H9 (cell line): ENCODE measurements at places on chromosomes 3 and 15.

DNA sequence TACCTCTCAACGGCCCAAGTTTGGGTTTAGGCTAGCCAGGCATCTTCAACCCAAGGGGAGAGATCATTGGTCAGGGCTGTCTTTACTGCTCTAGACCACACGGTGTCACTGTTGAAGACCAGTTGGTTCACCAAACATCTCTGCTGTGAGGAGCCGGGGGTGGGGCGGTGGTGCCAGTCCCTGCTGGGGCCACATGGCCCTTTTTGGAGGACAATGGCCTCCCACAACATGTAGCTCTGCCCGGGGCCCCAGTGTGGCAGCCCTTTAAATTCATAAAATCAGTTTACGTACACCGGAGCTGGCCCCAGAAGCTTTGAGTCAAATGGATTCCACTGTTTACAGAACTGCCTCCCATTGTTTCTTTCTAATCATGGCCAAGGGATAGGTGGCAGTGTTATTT lies 19.1 kb upstream of the TM4SF18 start:
- DNase-seq: peak; percentile 88

- peak; percentile 33 for DNase-seq
Measured at GRCh38 chr3:57227930-57228751, 612 bp downstream of the APPL1 start.

- DNase-seq: no peak
Measured at GRCh38 chr3:183698756-183699155, 1.2 kb downstream of the YEATS2 start.

GRCh38 chr3:13628432-13628831 lies 79.5 kb downstream of the FBLN2 start:
- DNase-seq: no peak

DNA sequence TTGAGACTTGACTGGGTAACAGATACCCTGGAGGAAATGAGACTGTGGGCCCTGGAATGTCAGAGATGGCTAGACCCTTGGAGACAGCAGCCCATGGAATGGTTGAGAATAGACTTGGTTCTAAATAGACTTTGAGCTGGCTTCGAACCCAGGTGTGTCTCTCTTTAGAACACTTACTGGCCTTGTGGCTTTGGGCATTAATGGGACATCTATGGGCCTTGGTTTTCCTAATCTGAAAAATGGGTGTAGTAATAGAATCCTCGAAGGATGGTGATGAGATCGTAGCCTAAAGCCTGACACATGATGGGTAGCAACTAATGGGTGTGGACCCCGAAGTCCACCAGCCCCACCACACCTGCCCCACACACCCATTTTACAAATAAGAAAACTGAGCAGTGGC lies 119.2 kb downstream of the TMEM266 start:
- no peak for DNase-seq

- DNase-seq: no peak
Measured at GRCh38 chr3:66021731-66022131, 17.0 kb downstream of the MAGI1 start.

DNA sequence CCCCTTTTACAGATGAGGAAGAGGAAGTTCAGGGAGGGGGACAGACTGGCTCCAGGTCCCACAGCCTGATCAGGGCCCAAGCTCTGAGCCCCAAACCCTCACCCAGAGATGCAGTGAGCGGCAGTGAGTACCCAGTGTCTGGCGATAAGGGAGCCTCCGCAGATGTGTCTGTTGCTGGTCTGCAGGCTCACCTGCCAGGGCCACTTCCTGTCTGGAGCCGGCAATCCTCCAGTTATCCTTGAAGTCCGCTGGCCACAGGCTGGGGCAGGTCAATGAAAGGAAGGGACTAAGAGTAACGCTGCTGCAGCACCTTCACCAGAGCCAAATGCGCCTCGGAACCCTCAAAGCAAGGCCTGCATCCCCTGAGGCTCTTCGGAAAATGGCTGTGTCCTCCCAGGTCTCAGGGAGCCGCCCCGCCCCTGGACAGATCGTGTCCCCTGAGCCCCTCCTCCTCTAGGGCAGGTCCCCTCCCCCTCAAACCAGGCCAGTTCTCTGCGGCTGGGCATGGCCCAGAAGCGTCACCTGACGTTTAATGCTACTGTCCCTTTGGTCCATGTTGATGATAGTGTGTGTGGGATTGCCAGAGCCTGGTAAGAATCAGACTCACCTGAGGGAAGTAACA lies 51.5 kb downstream of the MYL3 start:
- DNase-seq: peak; percentile 91

- DNase-seq: no peak
Measured at GRCh38 chr15:94004697-94005096, 226.7 kb upstream of the MCTP2 start.

- DNase-seq: no peak
Measured at GRCh38 chr3:9216736-9217135, 32.7 kb downstream of the SRGAP3 start.

DNA sequence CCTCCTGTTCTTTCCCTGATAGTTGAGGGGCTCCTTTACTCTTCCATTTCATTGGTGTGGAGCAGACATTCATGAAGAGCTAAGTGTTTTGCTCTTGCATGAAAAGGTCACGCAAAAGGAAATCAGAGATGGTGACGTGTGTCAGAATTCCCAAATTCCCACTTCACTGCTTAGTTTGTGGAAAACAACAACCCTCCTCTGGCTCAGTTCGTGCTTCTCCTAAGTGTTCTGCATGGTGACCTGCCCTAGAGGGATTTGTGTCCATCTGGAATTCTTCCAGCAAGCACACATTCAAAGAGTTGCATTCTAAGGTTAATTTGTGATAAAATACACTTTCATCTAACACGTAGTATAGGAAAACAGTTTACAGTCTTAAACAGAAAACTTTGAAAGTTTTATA lies 95.6 kb downstream of the IMPG2 start:
- no peak for DNase-seq

DNA sequence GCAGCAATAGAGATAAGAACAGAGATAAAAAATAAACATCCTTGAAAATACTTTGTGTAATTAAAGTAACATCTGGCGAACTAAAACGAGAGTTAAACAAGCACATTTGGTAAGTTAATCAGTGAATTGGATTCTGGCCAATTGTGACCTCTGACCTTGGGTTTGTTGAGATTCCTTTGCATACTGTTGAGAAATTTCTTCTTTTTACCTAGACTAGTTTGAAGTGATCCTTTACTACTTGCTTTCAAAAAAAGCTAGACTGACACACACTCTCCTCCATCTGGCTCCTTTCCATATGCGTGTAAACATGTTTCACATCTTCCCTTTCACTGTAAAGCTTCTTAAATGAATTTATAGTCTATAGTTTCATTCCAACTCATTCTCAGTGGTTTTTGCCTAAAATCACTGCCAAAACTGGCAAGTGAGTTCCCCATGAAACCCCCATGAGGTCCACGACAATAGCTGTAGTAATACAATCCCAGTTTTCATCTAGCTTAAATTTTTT lies 17.3 kb upstream of the GBE1 start:
- DNase-seq: no peak

DNA sequence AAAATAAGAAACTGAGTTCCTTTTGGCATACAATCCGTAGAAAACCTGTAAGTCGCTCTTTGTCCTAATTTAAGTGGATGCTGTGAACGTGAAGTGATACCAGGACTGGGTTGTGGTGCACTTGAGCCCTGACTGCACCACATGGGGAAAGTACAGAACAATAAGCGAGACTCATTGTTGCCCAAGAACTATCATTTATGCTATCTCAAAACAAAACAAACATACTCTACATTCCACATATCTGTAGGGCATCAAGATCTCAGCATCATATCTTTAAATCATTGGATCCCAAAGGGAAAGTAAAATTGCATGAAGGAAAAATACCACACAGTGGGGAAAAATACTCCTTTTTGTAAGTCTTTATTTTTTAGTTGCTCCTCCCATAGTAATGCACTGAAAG lies 580.3 kb downstream of the MECOM start:
- DNase-seq: no peak

GRCh38 chr15:35306361-35306981 lies 221.4 kb upstream of the NANOGP8 start:
- no peak for DNase-seq

- no peak for DNase-seq
Measured at GRCh38 chr15:31435912-31436628, 109.4 kb downstream of the KLF13 start.

DNA sequence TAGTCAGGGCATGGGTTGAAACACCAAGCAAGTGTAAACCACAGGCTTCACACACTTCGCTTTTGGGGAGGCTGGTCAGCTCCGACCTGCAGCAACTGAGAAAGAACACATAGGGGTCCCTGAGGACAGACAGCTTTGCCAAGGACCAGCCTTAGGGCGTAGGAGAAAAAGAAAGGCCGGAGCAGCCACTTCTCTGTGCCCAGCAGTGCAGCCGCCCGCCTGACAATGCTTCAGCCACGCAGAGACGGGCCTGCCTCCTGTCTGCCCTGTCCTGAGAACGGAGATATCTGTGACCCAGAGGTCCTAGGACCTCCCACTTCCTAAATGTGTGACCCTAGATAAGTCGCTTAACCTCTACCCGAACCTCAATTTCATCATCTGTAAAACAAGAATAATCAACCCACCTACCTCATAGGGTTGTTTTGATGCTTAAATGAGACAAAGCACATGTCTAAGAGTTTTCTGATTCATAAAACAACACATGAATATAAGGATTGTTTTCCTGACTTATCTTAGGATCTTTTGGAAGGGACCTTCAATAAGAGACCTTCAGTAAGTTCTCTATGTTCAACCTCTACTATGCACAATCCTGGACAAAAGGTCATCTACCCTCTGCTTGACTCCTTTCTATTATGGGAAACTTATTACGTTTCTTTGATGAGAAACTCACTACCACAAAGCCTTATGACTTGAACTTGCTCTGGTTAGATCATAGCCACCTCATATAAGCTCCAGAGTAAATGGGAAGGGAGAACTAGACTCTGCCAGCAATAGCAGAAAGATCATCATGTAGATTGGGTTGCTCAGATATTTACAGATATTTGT lies 32.9 kb upstream of the RFTN1 start:
- no peak for DNase-seq

GRCh38 chr15:69459066-69459465 lies 6.4 kb downstream of the RPLP1 start:
- no peak for DNase-seq

DNA sequence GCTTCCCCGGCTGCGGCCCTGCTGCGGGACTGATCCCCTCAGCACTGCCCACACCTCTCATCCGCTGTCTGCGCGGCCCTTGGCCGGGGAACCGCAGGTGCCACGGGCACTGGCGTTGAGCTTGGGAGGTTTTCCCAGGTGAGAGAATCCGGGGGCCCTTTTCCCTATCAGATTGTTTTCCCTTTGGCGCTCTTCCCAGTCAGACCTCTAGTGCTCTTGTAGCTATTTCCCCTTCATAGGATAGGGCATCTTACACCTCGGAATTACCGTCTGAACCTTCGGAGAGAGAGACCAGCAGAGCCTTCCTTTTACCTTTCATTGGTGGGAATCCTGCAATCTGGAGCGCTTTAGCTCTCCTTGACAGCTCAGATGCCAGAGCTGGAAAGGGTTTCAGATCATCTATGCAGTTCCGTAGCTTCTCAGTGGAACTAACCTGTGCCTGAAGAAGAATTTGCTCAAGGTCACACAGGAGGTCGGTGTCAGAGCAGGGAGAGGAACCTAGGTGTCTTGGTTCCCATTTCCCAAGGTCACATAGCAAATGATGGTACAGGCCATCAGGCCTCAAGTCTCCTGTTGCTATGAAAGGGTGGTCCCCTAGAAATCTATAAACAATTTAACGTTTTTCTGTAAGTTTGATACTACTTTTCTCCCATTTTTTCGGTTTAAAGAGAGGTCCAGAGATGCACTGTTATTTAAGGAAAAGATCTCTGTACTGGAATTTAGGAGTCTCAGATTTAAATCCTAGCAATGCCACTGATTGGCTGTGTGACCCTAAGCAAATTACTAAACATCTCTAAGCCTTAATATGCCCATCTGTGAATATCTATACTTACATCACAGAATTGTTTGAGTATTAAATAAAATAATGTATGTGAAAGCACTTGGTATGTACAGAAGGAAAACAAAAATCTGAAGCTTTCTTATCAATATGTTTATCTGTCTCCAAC lies 916 bp downstream of the IDH3A start:
- DNase-seq: no peak

DNA sequence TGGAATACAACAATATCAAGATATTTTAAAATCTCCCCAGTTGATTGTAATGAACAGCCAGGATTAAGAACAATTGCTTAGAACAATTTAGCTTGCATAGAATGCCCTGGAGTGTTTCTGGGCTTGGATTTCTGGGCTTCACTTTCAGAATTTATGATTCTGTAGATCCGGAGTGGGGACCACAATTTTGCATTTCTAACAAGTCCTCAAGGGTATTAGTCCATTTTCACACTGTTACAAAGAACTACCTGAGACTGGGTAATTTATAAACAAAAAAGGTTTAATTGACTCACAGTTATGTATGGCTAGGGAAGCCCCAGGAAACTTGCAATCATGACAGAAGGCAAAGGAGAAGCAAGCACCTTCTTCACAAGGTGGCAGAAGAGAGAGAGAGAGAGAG lies 54.3 kb upstream of the MYRIP start:
- no peak for DNase-seq

DNA sequence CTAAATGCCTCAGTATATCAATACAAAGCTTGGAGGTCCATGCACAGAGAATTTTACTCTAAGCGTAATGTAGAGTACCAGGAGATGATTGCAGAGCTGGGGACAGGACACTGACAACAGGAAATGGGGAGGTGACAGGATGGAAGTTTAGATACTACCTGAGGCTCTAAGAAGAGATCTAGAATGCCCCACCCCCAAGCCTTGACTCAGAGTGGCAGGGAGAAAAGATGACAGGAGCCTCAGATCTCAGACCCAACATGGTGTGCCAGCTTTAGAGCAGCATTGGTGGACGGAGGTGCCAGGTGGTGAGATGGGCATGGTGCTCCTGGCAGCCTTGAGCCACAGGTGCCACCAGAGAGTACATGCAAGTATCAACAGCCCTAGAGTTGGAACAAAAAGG lies 62.5 kb downstream of the LYZL4 start:
- DNase-seq: no peak

- no peak for DNase-seq
Measured at GRCh38 chr3:16871915-16872842, 12.6 kb upstream of the PLCL2 start.

DNA sequence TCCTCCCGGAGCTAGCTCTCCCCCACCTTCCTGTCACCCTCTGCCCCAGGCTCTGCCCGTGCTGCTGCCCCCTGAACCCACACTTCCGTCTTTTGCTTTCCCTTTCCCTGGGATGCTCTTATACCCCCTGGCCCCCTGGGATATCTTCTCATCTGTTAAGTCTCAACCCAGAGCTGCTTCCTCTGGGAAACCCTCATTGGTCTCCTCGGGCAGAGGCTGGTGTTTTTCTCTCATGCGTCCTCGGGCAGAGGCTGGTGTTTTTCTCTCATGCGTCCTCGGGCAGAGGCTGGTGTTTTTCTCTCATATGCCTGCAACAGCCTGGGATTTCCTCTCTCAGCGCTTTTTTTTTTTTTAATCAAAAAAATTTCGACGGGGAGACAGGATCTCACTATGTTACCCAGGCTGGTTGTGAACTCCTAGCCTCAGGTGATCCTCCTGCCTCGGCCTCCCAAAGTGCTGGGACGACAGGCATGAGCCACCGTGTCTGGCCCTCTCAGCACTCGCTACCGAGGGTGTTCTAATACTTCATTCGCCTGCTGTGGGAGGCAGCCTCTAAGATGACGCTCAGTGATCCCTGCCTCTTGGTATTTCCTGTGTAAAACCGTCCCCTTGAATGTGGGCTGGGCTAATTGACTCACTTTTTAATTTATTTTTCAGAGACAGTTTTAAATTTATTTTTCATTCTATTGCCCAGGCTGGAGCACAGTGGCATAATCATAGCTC lies 62.7 kb upstream of the TFRC start:
- DNase-seq: no peak

- no peak for DNase-seq
Measured at GRCh38 chr3:184277366-184277765, 1.5 kb downstream of the ECE2 start.

- no peak for DNase-seq
Measured at GRCh38 chr15:51484781-51485180, 137.8 kb downstream of the DMXL2 start.
